DMS53 (cell line): ENCODE measurements at places on chromosomes 7 and 10.

DNA sequence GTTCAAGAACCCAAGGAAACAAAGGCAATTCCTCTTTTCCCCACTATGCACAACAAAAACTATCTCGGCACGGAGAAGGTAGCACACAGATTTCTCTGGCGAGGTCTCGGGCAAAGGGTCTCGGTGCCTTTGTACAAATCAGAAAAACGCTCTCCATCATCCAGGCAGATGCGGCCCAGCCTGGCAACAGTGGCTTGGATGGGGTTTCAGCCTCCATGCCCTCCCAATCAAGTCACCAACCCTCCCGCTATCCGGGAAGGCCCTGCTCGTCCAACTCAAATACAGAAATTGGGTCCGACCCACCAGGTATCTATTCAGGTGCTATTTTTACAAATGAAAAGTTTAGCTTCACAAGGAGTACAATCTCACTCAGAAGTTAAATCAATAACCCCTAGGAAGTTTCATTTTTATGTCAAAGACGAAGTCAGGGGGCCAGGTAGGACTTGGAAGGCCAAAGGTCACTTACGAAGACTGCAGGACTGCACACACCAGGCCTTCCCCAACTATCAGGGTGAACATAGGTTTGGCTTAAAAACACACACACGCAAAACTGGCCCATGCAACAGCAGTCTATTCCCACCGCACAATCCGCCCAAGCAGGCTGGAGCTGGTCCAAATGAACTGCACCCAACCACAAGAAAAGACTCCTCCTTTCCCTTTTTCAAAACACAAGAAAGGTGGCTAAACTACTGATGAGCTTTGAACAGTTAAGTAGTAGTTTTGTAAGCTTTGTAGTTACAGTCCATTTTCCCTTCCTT, 43.0 kb downstream of the GNA12 start:
- peak; percentile 6 for DNase-seq

DNA sequence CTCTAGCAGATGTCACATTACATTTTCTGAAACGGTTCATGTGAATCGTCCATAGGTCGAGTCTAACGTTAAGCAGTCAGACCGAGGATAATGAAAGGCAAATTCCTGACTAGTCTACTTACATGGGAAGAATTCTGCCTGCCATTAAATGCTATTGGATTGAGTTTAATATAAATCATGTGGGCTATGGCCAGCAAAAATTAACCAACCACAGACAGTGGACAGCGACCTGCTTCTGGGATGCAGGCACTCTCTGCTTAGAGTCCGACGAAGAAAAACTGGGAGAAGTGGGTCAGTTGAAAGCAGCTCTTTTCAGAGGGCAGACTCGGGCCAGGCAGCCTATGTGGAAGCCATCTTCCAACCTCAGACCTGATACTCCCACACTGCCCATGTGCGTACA, 16.6 kb downstream of the PIP4K2A start:
- DNase-seq: no peak

DNA sequence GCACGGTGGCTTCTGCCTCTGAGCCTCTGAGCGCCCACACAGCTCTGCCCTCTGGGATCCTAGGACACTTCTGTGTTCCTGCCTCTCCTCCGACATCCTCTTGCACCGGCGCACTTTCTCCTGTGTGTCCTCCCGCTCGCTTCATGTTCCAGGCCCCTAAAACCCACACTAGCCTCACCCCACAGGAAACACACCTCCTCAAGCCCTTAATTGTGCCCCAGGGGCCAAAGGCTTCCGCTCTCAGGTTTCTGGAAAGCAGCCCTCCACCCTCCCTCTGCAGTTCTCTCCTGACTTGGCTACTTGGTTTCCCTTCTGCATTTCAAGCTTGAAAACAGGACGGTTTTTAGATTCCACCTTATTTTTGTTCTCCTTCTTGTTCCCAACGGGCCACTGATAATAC, 7.3 kb downstream of the GFRA1 start:
- DNase-seq: no peak

GRCh38 chr7:134657526-134657925, 10.9 kb downstream of the BPGM start:
- DNase-seq: no peak

- no peak for DNase-seq
These were observed 19.3 kb downstream of the PON1 start for GRCh38 chr7:95304990-95305389.

DNA sequence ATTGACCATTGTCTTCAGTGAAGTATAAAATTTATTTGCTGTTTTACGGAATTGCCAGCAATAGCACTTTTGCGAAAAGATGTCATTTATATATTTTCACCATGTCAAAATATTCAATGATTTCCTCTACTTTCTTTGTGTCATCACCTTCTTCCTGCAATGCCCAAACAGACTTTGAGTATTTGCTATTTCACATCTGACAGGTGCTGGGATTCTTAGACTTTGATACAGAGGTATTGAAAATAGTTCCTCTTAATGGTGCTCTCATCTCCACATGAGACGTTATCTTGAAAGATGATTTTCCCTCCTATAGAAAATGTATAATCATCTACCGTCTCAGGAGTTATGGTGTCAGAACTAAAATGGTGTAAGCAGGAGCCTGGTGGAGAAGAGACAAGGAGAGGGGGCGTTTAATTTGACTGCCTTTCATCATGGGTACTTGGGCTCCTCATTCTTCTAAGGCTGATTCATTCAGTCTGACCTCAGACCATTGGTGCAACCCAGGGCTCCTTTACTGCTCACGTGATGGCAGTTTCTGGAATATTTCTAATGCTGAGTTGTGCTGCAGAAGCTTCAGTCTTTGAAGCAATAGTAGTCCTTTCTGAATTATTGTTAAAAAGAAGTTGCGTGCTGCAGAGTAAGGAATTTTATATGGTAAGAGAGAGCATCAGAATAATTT, 404.6 kb downstream of the PHTF2 start:
- no peak for DNase-seq

DNA sequence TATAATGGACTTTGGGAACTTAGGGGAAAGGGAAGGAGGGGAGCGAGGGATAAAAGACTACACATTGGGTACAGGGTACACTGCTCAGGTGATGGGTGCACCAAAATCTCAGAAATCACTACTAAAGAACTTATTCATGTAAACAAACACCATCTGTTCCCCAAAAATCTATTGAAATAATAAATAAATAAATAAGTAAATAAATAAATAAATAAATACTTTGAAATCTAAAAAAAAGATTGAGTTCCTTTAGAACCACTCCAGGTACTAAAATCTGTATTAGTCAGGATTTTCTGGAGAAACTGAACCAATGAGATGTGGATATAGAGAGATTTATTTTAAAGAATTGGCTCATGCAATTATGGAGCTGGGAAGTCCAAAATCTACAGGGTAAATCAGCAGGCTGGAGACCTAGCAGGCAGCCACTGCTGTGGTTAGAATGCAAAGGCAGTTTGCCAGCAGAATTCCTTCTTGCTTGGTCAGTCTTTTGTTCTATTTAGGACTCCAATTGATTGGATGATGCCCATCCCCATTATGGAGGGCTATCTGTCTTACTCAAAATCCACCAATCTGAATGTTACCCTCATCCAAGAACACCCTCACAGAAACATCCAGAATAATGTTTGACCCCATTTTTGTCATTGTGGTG, 8.9 kb downstream of the IGFBP1 start:
- no peak for DNase-seq
